ENCODE measurements at places on chromosomes 4 and X. TPM values are rescaled to one million over a fixed set of nuclear protein-coding genes. Genes with fewer than 3 reads are reported as not detected.

DNA sequence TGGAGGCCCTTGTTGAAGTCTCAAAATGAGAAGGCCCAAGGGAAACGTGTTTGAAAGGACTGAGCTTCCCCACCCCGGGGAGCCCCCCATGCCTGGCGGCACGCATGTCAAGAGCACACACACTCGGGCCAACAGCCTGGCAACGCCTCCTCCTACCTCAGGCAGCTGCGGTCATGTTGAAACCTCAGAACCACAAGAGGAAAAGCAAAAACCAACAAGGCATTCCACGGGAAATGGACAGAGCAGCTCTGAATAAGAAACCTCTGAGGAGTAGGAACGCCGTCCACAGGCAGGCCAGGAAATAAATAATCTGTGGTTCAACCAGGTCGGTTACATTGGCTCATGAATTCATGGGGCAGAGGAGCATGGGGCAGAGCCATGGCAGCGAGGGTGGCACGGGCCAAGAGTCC lies 95.7 kb upstream of the AFAP1 start:
- no peak for DNase-seq
- H3K4me3 ChIP-seq: no peak overlapping the region
- H3K36me3 ChIP-seq: no peaks in the 10 kb centered on the region

- H3K27me3 ChIP-seq: no peaks in the 10 kb centered on the region
- DNase-seq: no peak
- H3K27ac ChIP-seq: no peak overlapping the region
- no peak overlapping the region for H3K4me3 ChIP-seq
Observed at GRCh38 chr4:119722670-119723069, 94.1 kb upstream of the PDE5A start.

GRCh38 chr4:94152466-94152865 lies 55.2 kb upstream of the SMARCAD1 start:
- no peaks in the 10 kb centered on the region for H3K4me1 ChIP-seq
- DNase-seq: no peak
- no peaks in the 10 kb centered on the region for H3K27me3 ChIP-seq
- no peak overlapping the region for H3K27ac ChIP-seq

The SHROOM4 gene
- total RNA-seq: 10.0 TPM

The SMIM43 gene
- total RNA-seq: not detected

DNA sequence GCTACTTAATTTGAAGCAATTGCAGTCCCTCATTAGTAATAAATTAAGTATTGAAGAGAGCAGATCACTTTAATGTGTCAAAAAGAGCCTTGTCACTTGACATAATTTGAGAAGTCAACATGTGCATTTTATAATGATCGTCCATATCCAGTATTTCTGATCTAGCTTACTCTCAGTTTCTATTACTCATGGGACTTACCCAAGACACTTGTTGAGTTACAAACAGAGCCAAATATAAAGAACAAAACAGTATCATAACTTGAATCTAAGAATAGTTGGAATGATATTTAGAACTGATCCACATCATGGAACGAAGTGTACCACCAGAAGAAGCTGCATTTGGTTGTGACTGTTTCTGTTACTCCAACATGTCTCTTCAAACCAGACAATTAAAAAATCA lies 54.7 kb downstream of the SLITRK4 start:
- no peak overlapping the region for H3K4me3 ChIP-seq
- H3K36me3 ChIP-seq: no peaks in the 10 kb centered on the region
- no peaks in the 10 kb centered on the region for H3K4me1 ChIP-seq
- no peak for DNase-seq

GRCh38 chr4:185357211-185357610 lies 38.5 kb downstream of the LRP2BP start:
- peaks cover 7% of the 10 kb centered on the region for H3K4me1 ChIP-seq
- peak overlapping the region; percentile 93 for H3K27ac ChIP-seq
- no peak overlapping the region for H3K4me3 ChIP-seq
- H3K36me3 ChIP-seq: peaks cover 6% of the 10 kb centered on the region
- DNase-seq: no peak
- H3K27me3 ChIP-seq: no peaks in the 10 kb centered on the region

- H3K27ac ChIP-seq: no peak overlapping the region
- DNase-seq: no peak
- no peaks in the 10 kb centered on the region for H3K27me3 ChIP-seq
- H3K4me3 ChIP-seq: no peak overlapping the region
Observed at GRCh38 chr4:43071069-43071468, 178.6 kb downstream of the GRXCR1 start.

DNA sequence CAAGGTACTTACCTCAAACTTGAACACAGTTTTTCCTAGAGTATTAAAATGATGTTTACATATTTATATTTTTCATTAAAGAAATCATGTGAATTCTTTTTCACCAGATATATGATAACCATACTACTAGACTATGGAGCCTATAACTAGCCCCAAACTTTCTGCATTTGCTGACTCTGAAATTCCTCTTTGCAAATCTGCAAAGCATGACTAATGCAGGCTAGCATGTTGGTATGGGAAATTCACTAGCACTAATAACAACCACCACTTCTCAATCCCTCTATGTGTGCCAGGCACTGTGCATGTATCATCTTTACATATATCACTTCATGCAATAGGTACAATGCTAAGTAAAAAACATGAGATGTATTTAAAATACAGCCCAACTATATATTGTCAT lies 51.1 kb downstream of the SLC10A7 start:
- H3K4me3 ChIP-seq: no peak overlapping the region
- DNase-seq: no peak

GRCh38 chr4:55397126-55397436 lies 1.3 kb downstream of the TMEM165 start:
- H3K36me3 ChIP-seq: no peaks in the 10 kb centered on the region
- no peak for DNase-seq
- H3K4me3 ChIP-seq: peak overlapping the region; percentile 99
- H3K4me1 ChIP-seq: no peaks in the 10 kb centered on the region

The PPARGC1A gene
- 3.8 TPM for total RNA-seq

DNA sequence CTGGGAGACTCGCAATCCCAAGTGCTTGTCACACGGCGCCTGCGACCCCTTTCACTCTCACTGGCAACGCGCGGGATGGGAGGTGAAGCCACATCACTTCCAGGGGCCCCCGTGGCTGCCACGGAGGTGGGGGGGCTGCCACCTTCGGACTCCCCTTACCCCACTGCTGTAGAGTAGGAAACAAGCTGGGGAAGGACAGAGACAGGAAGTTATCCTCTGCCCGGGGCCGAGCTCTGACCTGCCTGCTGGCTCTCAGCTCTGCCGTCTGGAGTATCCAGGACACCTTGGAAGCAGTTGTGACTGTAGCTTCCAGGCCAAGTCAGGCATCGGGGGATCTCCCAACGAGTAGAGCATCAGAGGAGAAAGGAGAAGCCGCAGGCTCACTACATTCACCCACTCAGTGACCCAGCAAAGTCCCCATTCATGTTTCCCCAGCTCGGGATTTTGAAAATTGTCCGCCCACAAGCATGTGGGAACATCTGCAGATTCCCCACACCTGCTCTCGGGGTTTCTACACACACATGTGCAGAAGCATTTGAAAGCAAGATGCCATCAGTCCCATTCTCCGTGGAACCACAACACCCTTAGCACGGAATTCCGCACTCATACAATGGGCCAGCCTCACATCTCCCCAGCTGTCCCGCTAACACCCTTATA lies 10.8 kb downstream of the PDZD4 start:
- peak; percentile 68 for DNase-seq
- no peaks in the 10 kb centered on the region for H3K27me3 ChIP-seq
- no peaks in the 10 kb centered on the region for H3K4me1 ChIP-seq
- no peak overlapping the region for H3K4me3 ChIP-seq
- H3K27ac ChIP-seq: no peak overlapping the region

All from aorta (tissue), 5 donors.